ENCODE measurements at places on chromosomes 3 and 15. TPM values are rescaled to one million over a fixed set of nuclear protein-coding genes. Genes with fewer than 3 reads are reported as not detected.

GRCh38 chr3:74883690-74884089, 269.2 kb upstream of the CNTN3 start:
- peak; percentile 14 for DNase-seq

- DNase-seq, result peak; percentile 18
These were observed 1038.7 kb downstream of the IGSF11 start for GRCh38 chr3:117995842-117996437.

- DNase-seq, result no peak
These were observed 44.9 kb downstream of the CHDH start for GRCh38 chr3:53801319-53801718.

GRCh38 chr15:79773128-79773527, 123.7 kb downstream of the MTHFS start:
- DNase-seq, result no peak

DNA sequence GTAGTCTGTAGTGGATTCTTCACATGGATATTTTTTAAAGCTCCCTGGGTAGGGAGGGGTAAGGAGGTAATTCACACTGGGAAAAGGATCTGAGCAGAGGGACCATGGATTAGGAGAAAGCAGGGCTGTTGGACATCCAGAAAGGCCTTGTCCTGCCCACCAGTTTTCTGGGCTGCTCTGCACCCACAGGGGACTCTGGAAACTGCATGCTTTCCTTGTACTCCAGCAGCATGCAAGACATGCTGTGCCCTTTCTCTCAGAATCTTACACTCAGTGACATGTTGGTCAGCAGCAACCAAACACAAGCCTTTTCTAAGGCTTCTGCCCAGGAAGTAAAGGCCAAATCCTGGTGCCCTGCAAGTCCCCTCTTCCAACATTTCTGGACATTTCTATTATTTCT, 2.5 kb upstream of the FBN1 start:
- peak; percentile 70 for DNase-seq

GRCh38 chr15:48925714-48926223, 38.0 kb downstream of the SHC4 start:
- peak; percentile 90 for DNase-seq

GRCh38 chr3:51379301-51379700, 5.8 kb upstream of the MANF start:
- DNase-seq, result no peak

DNA sequence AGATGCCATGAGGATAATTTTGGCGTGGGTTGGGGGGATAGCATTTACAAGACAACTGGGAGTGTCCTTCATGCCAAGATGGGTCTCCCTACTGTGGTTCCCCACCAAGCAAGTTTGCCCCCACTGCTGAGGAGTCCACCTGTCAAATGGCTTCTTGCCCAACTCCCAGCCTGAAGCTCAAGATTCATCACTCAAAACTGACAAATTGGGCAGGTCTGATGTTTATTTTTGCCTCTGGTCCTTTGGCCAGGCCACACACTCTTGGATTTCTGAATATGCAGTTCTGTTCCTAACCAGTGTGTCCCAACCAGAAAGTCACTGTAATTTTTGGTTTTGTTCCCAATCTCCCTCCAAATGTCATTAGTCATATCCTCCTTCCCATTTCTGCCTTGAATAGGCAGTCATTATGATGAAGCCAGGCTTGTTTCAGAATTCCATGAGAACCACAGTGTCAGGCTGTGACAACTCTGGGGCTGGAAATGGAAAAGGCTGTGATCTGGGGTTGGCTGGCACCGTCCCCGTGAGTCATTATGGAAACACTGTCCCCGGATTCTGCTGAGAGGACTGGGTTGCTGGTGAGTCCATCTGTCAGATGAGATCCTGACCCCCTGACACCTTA, 29.3 kb upstream of the MEF2A start:
- peak; percentile 57 for DNase-seq

DNA sequence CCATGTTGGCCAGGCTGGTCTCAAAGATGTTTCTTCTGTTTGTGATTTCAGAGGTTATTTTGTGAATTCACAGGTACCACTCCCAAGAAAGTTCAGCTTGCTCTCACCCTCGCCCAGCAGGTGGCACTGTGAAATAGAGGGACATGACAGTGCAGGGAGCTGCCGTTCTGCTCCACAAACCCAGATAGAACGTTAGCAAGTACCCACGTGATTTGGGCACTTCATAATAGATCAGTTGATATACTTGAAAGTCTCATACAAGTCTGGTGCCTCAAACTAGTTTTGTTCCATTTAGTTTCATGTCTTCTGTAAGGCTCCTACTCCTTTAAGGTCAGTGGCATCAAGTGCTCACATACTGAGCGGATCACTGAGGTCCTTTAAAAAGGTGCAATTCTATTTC, 45.5 kb downstream of the FILIP1L start:
- DNase-seq, result peak; percentile 82

DNA sequence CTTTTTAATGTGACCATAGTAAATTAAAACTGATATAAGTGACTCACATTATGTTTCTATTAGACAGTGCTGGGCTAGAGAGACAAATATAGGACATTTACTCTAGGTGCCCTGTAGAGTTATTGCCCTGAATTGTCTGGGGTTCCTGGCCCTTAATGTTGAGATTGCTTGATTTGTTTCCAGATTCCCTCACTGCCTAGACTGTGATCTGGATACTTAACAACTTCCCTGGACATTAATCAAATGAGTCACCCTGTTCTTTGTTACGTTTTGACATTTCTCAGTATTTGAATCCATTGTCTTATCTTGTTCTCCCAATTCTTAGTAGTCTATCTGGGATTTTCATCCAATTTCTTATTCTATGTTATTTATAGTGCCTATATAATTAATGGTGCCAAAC, 65.8 kb downstream of the DTWD1 start:
- DNase-seq, result peak; percentile 93

DNA sequence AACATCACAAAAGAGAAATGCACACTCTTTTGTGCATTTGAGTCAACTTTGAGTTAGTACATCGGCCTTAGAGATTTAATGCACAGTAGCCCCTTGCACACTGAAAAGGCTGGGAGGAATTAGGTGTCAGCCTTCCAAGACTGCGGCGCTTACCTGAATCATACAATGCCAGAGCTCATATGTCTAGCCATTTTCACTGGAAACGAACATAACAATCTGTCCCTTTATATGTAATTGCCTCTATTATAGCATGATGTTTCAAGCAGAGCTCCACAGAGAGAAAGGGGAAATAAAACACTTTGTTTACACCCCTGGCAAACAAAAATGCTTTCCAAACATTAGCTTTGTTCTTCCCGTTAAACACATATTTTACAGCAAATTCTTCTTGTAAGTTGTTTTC, 315.7 kb upstream of the SLCO3A1 start:
- DNase-seq, result no peak

DNA sequence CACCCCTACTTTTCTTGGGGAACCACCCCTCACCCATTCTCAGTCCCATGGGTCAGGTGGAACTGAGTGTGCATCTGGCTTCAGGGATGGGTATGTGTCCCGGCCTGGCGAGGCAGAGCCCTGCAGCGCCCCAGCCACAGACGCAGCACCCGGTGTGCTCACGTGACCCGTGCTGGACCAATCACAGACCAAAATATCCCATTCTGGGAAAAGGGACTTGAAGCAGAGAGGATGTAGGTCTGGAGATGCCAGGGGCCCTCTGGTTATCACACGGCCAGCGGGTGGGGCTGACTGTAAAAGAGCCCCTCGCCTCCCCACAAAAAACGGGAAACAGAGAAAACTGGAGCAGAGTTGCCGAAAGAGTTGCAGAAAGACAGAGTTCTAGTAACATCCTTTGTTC, 138.0 kb upstream of the RAD18 start:
- DNase-seq, result no peak

DNA sequence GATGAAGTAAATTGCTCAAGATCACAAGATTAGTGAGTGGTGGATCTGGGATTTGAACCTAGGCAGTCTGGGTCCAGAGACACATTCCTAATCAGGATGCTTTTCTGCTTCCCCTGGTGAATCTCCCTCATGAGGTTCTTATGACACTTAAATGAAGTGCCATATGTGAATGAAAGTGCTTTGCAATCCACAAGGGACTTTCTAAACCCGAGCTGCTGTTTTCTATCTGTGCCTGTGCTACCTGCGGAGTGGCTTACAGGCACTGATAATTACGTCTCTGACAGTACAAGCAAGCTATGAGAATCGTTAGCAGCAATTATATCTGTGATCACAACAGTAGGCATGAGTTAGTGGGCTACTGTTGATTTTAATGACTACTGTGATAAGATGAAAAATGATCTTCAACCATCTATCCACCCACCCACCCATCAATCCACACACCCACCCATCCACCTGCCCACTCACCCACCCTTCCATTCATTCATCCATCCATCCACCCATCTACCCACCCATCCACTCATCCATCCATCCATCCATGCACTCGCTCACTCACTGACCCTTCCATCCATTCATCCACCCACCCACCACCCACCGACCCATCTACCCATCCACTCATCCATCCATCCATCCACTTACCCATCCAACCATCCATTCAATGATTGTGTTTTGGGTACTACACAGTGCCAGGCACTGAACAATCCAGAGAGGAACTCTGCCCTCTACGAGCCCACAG, 51.8 kb downstream of the ATP2B2 start:
- DNase-seq, result no peak

DNA sequence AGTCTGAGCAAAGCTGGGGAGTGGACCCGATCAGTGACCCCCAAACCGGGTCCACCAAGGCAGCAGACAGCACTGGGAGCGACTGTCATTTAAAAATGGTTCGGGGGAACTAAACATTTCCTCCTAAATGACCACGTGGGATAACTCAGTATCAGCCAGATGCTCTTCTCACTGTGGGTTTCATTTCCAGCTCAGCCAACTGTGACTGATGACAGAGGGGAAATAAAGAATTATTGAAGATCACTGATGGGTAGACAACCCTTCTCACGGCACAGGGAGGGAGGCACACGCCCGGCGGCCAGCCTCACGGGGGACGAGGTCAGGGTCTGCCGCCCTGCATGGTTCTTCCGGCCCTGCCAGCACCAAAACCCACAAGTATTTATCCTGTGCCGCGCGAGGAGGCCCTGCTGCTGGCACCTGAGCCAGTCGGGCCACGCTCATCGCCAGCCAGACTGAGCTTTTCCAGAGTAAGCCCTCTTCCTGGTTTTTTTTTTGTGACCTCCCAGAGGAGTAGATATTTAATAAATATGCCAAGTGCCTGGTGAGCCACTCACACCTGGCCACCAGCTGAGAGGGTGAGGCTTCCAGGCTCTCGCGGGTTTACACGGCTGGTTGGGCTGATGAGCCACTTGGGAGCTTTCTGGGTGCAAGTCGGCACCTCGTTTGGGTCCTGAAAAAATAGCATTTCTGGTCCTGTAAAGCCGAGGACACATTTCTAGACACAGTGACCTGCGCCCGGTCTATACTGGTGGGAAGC, 6.2 kb downstream of the MELTF start:
- no peak for DNase-seq

GRCh38 chr3:155863072-155863784, 7.2 kb upstream of the GMPS start:
- no peak for DNase-seq

DNA sequence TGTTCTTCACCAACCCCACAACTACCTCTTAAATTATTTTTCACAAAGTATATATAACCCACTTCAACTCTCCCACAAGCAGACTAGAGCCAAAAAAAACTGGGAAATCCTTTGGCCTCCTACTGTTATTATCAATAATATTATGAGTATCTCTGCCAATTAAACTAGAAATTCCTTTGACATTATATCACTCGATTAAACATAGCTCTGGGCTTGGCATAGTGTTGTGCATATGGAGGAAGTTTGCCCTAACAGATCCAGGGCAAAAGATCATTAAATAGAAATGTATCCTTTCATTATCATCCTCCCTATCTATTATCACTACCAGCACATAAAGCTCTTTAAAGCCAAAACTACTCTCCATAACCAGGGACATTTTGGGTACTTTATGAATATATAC, 74.9 kb downstream of the OSBPL10 start:
- peak; percentile 23 for DNase-seq

- no peak for DNase-seq
These were observed at the start of gene KCNH8 for GRCh38 chr3:19147905-19148767. TSS of gene KCNH8 (plus strand) at chr3:19148510. CDS start at chr3:19148720, 210 bp downstream.

- peak; percentile 54 for DNase-seq
These were observed 42.3 kb downstream of the RSRC1 start for GRCh38 chr3:158152186-158152585.

DNA sequence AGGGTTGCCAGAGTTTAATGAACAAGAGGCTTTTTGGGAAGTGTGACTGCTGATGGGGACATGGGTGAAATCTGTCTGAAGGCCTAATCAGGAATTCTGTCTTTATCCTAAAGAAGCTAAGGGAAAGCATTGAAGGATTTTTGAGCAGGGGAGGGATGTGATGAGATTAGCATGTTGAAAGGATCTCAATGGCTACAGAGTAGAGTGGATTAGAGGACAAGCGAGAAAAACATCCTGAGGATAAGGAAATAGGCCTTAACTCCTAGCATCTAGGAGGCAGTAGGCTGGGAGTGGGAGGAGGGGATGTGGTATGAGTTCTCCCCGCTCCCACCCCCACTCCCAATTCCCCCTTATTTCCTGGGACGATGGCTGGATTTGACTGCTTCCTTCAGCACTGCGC, 35.1 kb upstream of the SNTN start:
- no peak for DNase-seq

DNA sequence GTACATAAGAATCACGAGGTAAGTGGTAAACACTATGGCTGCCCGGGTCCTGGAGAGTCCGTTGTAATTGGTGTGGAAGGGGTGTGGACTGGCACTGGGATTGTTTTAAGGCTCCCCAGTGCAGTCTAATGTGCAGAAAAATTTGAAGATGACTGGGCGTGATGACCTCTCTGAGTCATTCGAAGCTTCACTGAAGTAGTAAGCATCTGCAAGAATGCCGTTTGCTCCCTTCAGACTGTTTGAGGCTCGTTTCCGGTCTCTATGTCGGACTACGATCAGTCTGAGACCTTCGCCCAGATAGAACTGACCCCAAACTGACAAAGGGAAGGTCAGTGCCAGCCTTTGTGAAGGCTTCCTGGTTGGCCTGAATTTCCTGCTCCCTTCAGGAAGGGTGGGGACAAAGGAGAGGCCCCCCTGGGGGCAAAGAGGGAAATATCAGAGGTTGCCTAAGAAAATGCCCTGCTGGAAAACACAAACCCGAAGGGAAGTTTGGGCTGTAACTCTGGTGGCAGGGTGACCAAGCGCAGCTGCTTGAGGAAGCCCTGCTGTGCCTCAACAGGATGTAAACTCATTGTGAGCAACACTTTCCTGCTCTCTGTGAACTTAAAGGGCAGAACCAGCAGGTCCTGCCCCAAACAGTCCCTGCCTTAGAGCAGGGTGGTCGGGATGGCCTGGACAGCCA, 34.6 kb downstream of the BTD start:
- peak; percentile 87 for DNase-seq

DNA sequence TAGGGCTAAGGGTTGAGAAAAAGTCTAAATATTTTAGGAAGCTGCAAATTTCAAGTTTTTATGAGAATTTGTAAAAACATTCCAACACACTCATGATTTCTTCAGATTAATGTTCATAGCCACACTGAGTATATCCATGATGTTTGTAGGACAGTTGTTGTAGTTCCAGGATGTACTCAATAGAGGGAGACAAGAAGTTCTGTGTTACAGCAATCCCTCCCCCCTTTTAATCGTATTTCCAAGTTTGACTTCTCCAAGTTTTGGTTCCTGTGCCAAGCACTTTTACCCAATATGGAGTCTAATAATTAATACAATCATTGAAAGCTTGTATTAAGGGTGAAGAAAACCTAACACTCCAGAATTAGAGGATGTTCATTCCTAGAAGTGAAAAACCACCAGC, 143.4 kb downstream of the FEZF2 start:
- DNase-seq, result no peak

The SCAANT1 gene
- total RNA-seq, result not detected

The TLNRD1 gene
- 9.3 TPM for total RNA-seq

The TMEM40 gene
- not detected for total RNA-seq

The EOMES gene
- not detected for total RNA-seq

The CFAP100 gene
- not detected for total RNA-seq

The MAP3K13 gene
- 13.0 TPM for total RNA-seq

The FBXL2 gene
- total RNA-seq, result 9.7 TPM

The COL6A5 gene
- not detected for total RNA-seq

The CCDC191 gene
- total RNA-seq, result 4.2 TPM
